HL-60 (cell line): ENCODE measurements at places on chromosomes 6 and 20.

DNA sequence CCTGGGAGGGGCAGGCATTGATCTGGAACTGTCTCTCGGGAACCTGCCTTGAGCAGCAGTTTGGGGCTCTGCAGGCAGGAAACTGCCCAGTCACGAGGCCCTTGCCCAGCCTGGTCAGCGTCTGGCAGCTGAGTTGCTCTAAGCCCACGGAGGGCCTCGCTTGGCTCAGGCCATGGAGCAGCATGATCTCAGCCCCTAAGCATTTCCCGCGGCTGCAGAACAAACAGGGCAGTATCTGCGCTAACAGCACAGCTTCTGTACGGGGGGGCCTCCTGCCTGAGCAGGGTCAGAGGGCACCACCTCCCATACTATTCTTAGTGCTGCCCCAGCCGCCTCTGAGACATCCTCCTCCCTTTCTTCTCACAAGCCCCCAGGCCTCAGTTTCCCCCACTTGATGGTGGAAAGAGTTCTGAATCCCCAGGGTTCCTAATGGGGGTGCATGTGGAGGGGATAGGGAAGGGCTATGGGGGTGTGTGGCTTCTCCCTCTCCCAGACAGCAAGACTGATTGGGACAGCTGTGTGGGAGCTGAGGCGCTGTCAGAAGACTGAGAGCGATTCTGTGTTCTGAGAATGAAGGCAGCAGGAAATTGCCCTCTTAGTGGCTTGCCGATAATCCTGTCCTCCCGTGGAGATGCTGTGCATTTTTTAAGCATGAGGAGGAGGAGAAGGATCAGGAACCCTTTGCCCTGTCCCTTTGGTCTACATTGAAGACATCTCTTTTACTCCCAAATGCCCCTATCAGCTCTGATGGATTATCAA lies 46.4 kb downstream of the MOCS1 start:
- no peak for DNase-seq

DNA sequence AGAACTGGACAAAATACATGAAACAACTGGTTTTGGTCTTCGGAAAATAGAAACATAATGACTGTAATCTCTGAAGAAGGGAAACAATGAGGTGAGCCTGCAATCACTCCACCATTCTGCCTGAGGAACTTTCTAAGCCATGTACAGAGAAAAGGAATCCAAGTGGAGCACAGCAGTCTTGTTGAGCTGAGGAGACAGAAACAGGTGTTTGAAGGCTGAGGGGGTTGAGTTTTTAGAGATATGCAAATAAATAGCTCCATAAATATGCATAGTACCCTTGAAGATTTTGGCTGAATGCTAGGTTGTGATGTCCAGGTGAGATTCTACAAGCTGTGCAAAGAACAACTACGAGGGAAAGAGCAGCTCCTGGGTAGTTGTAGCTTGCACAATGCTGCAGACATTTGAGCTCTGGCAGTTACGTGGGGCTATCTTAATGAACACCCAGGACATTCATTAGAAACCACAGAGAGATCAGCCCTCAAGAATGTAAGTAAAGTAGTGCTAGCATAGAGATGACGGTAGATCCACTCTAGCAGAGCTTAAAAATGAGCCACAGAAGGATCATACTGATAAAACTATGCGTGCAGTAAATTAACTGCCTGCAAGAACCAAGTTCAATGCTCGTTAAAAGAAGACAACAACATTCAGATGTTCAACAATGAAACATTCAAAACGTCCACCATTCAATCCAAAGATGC lies 24.3 kb downstream of the TUBB2B start:
- no peak for DNase-seq

DNA sequence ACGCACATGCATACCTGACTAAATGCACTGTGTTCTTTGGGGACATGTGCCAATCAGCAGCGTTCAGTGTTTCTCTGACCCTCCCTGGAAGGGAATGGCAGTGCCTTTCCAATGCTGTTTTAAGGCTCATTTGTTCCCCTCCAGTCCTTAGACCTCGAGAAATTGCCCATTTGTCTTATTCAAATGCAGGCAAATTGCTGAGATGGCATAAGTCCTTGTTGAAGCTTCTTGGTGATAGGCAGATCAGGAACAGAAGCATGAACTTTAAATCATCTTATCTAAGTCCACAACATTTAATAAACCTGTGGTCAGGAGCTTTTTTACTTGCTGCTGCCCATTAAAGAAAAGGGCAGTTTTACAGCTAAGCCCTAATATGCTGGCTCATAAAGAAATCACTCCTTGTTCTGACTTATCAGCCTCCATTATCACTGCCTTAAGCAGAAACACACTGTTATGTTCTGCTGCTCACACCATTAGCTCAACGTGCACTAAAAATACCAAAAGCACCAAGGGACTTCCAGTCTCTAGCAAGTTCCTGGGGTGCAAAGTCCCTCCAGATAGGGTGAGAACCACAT lies 112.9 kb upstream of the LRFN2 start:
- DNase-seq, result no peak

DNA sequence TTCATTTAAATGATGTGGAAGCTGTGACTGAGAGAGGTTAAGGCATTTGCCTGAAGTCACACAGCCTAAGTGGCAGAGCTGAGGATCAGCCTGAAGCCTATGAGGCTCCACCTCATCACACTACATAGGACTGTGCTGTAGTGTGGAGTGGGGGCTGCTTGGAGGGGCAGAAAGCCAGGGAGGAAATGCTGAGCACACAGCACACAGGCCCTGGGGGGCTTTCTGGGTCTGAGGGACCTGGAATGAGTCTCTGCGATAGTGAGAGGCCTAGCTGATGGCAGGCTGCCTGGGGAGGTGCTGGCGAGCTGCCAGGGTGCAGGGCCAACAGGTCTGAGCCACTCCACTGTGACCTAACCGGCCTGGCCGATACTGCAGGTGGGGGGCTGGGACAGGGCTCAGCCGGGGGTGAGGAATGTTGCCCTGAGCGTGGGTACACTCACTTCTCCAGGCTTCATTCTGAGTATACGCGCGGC lies 2.2 kb upstream of the ARHGAP40 start:
- DNase-seq, result no peak

GRCh38 chr20:23161244-23161891 lies 75.2 kb upstream of the CD93 start:
- no peak for DNase-seq

GRCh38 chr6:27096834-27097511 lies 150.5 kb upstream of the PRSS16 start:
- no peak for DNase-seq

- DNase-seq, result no peak
Observed at GRCh38 chr6:117849087-117849486, 58.0 kb upstream of the SLC35F1 start.

- DNase-seq, result no peak
Observed at GRCh38 chr6:69818223-69818930, 21.6 kb upstream of the LMBRD1 start.

DNA sequence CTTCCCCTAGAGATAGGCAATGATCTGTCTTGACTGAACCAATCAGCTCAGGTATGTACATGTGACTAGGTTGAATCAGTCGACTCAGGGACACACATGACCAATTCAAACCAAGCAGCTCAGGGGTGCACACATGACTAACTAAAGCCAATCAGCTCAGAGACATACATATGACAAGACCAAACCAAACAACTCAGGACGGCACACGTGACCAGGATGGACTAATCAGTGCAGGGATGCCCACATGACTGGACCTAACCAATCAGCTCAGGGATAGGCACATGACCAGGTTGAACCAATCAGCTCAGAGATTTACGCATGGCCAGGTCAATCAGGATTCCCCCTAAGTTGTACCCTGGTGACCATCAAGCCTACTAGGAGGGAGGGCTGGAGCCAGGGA lies 310.3 kb downstream of the CDH26 start:
- no peak for DNase-seq

- DNase-seq, result no peak
Observed at GRCh38 chr20:51651921-51652549, 109.5 kb upstream of the NFATC2 start.

GRCh38 chr6:85865420-85866369 lies 223.0 kb upstream of the SYNCRIP start:
- no peak for DNase-seq

DNA sequence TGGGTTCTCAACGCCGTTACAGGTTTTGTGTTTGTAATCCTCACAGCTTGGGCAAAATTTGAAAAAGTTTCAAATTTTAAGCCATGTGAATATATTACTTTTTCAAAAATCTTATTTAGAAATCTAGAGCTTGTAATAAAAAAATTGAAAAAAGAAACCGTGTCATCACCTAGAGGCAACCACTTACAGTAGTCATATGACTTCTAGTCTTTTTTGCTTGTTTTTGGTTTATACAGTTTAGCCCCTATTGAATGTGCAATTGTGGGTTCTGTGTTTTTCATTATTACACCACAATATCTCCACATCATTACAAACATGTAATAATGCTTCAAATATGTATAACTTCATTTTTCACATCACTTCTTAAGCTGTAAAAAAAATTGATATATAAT lies 888 bp downstream of the DYNLRB1 start:
- DNase-seq, result no peak

GRCh38 chr20:50223039-50224005 lies 32.7 kb downstream of the CEBPB start:
- no peak for DNase-seq

- DNase-seq, result no peak
Observed at GRCh38 chr6:72861059-72861458, 239.2 kb downstream of the KCNQ5 start.
